ENCODE measurements at places on chromosomes 11 and 22. TPM values are rescaled to one million over a fixed set of nuclear protein-coding genes. Genes with fewer than 3 reads are reported as not detected.

The GRK3 gene
- total RNA-seq: 1.3 TPM

The GSTT2B gene
- total RNA-seq: 23.8 TPM

The TMEM223 gene
- 13.8 TPM for total RNA-seq

The TIMP3 gene
- total RNA-seq: 63.3 TPM

The USP47 gene
- 9.9 TPM for total RNA-seq

The MMP13 gene
- total RNA-seq: not detected

The KRTAP5-5 gene
- not detected for total RNA-seq

The RPUSD4 gene
- total RNA-seq: 18.8 TPM

The TCF20 gene
- 13.0 TPM for total RNA-seq

The P4HA3 gene
- total RNA-seq: not detected

The CLDN25 gene
- not detected for total RNA-seq

The CALCA gene
- total RNA-seq: not detected

The GPHA2 gene
- total RNA-seq: not detected

The SART1 gene
- total RNA-seq: 38.2 TPM

The LRRC32 gene
- total RNA-seq: not detected

The OR4X1 gene
- total RNA-seq: not detected

GRCh38 chr11:70030412-70030811 lies 47.7 kb upstream of the ANO1 start:
- no peak for DNase-seq

DNA sequence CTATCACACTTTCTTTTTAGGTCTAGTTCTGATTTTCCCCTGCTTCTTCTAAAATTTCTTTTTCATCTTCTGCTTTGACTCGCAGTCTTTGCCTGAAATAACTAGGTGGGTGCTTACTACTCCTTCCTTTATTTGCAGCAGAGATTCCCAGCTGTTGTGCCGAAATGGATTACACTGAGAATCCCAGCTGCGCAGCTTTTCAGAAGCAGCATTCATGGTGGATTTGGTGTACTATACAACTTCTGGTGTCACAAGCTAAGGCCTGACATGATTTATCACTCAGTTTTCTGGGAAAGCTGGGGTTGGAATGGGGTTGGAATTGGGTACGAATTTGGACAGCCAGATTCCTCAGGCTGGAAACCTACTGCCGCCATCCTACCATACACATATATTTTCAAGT lies 6.0 kb upstream of the XKR3 start:
- DNase-seq: no peak

- no peak for DNase-seq
Measured at GRCh38 chr22:50084080-50084477, 1.1 kb downstream of the MLC1 start.

DNA sequence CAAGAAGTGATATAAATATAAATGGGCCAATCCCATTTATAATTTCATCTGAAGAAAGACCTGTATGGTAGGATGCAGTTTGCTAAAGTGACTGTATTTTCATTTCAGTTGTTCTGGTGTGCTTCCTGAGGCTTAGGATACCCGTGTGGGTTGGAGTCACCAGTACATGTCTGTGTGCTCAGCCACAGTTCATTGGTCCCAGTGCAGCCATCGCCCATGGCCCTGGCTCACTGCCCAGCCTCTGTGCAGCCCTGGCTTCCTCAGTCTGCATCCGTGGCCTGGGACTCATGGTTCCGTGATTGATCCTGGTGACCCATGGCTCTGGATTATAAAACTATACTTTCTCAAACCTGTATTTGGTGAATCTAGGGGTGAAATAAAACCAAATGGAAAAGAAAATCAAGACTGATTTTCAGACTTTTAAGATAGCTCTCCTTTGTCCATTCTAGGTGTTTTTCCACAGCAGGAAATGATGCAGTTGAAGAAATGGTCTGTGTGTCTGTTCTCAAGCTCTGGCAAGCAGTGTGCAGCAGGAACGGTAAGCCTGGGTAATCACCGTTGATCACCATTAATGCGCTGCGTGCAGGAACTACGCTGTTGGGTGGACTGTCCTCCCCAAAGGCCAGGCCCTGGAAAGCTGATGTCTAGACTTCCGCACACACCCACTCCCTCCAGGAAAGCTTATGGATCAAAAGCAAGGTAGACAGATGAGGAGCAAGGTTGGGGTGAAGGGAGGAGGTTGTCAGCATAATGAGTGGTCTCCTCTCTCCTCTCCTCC lies 27.2 kb downstream of the TTC12 start:
- DNase-seq: no peak

GRCh38 chr11:126630488-126630887 lies 275.0 kb downstream of the ST3GAL4 start:
- no peak for DNase-seq

DNA sequence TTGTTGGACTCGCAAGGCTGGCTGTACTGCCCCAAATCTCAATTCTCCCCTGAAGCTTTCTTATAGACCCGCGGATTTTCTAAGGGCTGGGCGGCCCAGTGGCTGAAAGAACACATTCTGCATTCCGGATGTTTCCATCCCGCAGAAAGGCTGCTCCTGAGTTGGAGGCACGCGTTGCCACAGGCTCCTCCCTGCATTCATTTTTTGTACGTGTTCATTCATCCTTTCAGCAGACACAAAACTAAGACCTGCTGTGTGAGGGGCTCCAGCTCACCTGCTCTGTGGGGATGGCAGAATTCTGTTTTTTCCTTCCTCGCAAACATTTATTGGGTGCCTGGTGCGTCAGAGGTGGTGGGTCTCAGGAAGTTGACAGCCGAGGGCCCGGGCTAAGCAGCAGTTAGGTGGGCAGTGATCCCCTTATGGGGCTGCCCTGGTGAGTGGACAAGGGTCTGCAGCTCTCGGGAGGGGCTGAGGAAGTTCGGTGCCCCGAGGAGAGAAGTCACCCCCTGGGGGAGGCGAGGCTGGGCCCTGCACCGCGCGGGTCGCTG lies 23.7 kb downstream of the SHANK3 start:
- no peak for DNase-seq

GRCh38 chr11:107011977-107012376 lies 6.3 kb downstream of the GUCY1A2 start:
- DNase-seq: no peak

- DNase-seq: no peak
Measured at GRCh38 chr22:17496841-17497240, 66.5 kb upstream of the SLC25A18 start.

DNA sequence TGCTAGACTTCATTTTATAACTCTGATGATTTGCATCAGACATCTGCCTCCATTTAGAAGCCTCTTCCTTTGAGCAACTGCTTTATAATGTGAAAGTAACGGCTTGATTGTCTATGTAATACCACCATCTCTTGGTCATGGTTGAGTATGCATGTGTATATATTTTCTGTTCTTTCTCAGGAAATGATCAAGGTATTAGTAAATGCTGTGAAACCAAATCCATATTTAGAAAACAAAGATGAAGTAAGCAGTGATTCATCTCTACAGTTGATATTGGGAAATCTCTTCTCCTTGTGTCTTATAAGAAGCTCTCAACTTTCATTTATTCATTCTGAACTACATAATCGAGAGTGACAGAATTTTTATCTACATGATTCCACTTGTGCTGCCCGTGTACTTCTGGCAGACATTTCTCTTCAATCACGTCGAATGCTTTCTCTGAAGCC lies 104.6 kb upstream of the ANO3 start:
- DNase-seq: no peak

- DNase-seq: no peak
Measured at GRCh38 chr22:30869667-30870395, 98.7 kb downstream of the MORC2 start.

DNA sequence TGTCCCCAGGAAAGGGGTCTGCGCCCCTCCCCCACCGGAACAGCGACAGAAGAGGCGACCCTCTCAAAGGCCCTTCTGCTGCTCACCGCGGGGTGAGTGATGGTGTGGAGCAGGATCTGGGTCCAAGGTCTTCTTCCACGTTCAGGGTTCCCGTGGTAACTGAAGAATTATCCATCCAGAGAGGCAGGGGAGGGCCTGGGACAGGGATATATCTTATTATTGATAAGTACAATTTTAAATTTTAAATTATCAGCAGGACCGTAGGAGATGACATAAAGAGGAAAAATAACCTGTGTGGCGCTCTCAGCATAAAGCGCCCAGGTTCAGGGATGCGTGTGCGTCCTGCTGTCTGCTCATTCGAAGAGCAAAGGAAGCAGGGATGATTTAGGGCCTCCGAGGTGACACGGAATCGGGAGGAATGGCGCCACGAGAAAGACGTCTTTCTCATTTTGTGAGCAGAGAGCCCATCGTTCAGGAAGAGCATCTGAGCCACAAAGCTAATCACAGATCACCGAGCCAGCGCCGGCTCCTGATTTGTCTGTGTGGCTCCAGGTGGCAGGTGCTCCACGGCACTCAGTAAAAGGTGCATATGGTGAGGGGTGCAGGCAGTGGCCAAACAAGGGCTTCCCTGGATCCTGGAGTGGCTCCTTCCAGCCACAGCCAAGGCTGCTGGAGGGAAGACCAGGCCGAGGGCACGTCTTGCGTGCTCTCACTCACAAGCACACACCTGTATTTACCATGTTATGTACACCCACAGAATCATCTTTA lies 19.3 kb downstream of the KRTAP5-5 start:
- no peak for DNase-seq

- no peak for DNase-seq
Measured at GRCh38 chr11:13782390-13783075, 114.1 kb downstream of the FAR1 start.

DNA sequence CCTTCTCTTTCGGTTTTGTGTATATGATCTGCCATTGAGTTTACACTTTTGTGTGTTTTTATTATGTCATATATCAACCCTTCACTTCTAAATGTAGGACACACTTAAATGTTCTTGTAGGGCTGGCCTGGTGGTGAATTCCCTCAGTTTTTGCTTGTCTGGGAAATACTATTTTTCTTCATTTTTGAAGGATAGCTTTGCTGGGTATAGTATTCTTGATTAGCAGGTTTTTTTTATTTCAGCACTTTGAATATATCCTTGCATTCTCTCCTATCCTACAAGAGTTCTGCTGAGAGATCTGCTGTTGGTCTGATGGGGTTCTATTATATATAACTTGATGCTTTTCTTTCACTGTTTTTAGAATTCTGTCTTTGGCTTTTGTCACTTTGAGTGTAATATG lies 79.1 kb downstream of the TECTA start:
- DNase-seq: no peak

- DNase-seq: no peak
Measured at GRCh38 chr11:33848717-33849390, 43.0 kb downstream of the LMO2 start.

GRCh38 chr11:57699813-57700212 lies 12.2 kb downstream of the MED19 start:
- no peak for DNase-seq

- DNase-seq: peak; percentile 77
Measured at GRCh38 chr11:27524155-27524554, 17.6 kb upstream of the LIN7C start.

GRCh38 chr11:7251836-7252682 lies at the start of gene SYT9:
Gene SYT9 (plus strand): TSS chr11:7251904. CDS start chr11:7252187, 283 bp downstream.
- peak; percentile 57 for DNase-seq

GRCh38 chr11:34850334-34850733 lies 65.8 kb downstream of the APIP start:
- no peak for DNase-seq

GRCh38 chr11:107017104-107017432 lies 1.2 kb downstream of the GUCY1A2 start:
- no peak for DNase-seq

DNA sequence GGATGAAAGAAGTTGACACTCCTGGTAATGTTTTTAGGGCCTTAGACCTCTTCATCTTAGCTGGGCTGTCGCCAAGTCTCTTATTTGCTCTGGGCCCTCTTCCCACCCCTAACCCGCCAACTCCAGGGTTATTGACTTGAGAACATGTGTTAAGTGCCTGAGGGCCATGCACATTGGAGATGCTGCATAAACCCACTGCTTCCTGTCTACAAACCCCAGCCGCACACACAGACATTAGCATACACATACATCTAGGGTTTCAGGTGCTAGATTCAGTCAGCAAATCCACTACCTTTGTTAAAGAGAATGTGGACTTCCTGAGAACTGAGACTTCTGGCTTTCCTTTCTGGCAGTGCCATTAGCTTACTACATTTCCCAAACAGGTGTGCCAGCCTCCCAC lies 817 bp downstream of the PANX3 start:
- no peak for DNase-seq

- no peak for DNase-seq
Measured at GRCh38 chr22:17871726-17872458, 97.6 kb upstream of the BID start.

DNA sequence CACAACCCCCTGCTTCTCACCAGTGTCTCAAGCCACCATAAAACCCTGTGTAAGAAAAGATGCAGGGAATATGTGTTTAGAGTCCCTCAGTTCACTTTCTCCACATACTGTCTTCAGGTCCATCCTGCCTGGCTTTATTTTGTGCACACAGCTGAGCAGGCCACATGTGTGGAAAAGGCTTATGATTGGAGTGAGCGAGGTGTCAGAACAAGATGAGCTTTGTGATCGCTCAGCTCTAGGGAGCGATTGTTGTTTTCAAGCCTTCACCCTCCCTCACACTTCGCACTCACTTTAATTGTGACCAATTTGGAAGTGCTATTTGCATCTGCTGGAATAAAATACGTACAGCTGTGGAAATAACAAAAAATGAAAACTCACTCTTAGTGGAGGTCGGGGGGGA lies 931.1 kb upstream of the TENM4 start:
- no peak for DNase-seq

- no peak for DNase-seq
Measured at GRCh38 chr11:7672276-7672959, 882 bp downstream of the CYB5R2 start.

DNA sequence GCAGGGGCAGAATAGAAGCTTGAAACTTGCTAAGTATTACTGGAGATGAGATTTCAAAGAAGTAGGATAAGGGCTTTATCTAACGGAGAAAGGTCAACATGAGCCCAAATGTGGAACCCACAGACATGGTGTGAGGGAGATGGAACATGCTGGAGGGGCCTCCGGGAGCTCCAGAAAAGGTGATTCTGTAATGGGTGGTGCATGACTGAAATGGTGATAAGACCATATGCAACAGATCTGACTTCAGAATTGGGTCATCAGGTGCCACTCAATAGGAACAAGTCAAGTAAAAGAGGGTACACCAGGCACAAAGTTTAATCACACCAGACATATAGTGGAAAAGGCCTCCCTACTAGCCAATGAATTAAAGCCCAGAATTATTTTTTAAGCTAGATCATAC lies 7.9 kb upstream of the CEP295 start:
- DNase-seq: no peak

- no peak for DNase-seq
Measured at GRCh38 chr11:100793525-100793924, 106.4 kb downstream of the ARHGAP42 start.

DNA sequence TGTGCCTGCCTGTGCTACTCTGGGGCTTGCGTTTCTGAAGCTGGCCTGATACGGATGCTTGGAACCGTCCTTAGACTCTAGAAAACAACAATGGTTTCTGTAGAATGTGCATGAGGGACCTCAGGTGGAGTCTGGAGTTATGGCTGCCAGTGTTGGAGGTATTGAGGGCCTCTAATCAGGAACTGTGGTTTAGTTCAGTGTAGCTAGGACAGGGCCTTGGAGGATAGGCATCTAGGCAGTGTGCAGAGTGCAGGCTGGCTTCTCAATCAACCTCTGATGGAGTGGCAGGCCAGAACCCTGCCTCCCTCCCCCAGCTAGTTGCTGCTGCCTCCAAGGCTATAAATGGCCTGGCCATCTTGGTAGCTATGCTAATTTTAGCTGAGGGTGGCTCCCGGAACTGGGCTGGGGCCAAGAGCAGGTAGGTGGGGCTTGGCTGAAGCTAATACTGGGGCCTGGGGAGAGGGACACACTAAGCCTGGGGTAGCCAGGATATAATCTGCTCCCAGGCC lies 4.0 kb downstream of the STIM1 start:
- DNase-seq: no peak

- DNase-seq: no peak
Measured at GRCh38 chr22:36377022-36377631, 10.6 kb downstream of the MYH9 start.

All from MG63 (cell line).